ENCODE measurements at places on chromosomes 6 and 20.

DNA sequence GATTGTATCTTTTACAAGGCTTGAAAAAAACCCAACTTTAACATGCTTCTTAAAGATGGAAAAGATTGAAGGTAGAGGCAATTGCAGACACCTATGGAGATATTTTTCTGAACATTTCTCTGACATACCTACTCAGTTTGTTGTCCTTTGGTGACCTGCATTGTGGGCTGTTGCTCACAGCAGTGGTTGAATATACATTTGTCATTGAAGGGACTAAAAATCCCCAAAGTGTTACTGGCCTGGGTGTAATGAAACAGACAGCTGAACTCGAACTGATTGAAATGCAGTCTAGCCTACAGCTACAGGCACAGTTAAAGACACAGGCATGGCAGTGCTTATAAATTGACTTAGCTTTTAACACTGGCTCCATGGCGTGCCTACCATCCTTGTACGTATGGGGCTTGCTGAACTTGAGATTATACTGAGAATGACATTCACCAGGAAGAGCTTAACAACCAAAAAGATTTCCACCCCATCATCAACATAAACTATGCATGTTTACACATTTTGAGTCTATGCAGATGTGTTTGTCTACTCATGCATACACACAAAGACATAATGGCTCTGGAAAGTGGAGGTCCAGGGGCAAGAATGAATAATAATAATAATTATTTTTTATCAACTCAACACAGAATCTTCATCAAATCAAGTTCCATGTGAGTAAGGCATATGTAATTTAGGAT lies 83.2 kb upstream of the NOX3 start:
- DNase-seq = no peak

DNA sequence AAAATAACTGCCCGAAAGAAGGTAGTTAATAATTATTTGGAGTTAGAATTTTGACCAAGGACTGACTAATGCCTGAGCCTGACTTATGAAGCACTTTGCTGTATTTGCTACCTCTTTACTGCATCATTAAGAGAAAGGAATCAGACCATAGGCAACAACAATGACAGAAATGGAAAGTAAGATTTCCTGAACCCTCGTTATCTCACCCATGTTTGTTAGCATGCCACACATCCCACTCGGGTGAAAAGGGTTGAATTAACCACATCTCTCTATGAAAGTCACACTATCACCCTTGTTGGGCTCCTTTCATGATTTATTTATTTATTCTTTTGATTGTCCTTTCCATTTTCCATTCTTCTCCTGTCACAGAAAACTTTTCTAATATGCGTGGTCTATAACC lies 59.6 kb downstream of the OLIG3 start:
- no peak for DNase-seq

GRCh38 chr20:13180986-13181889 lies 39.8 kb upstream of the ISM1 start:
- no peak for DNase-seq

DNA sequence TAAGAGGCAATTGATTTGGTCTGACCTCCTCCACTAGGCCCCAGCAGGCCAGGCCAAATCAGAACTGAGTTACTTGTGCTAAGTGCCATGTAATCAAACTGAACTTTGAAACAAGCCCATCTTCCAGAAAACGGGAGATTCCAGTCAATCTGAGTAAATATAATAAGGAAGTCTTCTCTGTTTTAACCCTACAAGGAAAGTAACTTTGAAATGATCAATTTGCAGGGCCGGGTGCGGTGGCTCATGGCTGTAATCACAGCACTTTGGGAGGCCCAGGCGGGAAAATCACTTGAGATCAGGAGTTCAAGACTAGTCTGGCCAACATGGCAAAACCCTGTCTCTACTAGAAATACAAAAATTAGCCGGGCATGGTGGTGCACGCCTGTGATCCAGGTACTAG lies 2.0 kb upstream of the SHLD1 start:
- DNase-seq = no peak

DNA sequence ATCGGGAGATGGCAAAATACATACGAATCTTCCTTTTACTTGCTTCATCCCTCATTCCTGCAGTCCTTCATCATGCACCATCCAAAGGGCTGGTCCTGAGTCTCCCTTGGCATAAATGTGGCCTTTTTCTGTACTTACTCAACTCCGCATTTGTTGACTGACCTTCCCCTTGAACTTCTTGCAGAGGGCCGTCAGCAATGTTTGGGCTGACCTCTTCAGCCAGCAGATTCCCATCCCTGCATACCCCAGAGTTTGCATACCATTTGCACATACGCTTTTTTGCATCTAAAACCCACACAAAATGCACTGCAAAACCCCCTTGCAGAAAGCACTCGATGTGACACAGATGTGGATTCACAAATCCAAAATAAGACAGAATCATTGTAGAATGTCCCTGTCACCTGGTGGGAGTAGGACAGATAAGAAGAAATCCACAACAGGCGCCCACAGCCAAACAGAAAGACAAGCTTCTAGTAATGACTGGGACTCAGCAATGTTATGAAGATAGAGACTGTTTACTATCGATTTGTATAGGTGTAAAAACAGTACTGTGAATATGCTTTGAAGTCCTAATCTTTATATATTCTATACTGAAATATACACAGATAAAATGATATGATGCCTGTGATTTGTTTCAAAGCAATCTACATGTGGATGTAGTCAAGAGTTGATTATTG lies 45.8 kb downstream of the TBC1D7 start:
- DNase-seq = no peak

GRCh38 chr6:105345506-105345905 lies 57.4 kb downstream of the PREP start:
- no peak for DNase-seq

- no peak for DNase-seq
Measured at GRCh38 chr6:26534681-26535465, 3.3 kb upstream of the HMGN4 start.

DNA sequence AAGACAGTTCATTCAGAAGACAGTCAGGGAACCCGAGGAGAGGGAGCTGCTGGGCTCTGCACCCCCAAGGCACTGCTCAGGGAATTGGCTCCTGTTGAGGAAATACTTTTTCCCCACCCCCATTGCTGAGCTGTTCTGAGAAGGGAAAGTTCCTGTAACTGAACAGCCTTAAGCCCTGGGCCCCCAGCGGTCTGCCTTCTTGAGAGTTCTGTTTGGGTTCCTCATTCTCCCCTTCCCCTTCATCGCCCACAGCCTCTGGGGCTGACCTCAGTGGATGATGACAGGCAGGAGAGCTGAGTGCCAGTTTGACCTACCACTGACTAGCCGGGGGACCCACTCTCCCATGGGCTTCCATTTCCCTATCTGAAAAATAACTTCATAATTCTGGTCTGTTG lies 10.7 kb downstream of the HCK start:
- no peak for DNase-seq

- no peak for DNase-seq
Measured at GRCh38 chr20:17083738-17084137, 143.1 kb upstream of the PCSK2 start.

GRCh38 chr20:58790454-58790853 lies 60.2 kb downstream of the GNAS-AS1 start:
- no peak for DNase-seq

GRCh38 chr6:37981626-37982025 lies 162.1 kb downstream of the ZFAND3 start:
- DNase-seq = no peak

DNA sequence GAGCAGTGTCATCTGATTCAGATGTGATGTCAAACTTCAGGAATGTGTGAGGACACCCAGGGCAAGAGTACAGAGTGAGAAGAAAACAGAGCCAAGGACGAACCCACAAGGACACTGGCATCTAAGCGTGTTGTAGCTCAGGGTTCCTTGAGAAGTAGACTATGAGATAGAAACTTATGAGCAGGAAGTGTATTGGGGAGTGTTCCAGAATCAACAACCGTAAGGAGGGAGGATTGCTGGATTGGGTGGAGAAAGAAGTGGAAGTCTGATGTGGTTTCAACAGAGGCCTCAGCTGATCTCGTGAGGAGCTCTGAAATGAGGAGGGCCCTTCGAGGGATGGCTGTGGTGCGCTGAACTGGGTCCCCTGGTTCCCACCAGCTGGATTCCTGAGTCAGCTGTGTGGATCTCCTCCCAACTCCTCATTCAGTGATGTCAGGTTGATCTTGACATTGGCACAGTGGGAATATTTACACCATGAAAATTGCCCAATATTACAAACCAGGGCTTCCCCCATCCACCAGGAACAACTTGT lies 25.7 kb upstream of the IGF2R start:
- no peak for DNase-seq

GRCh38 chr20:6866741-6867140 lies 99.3 kb downstream of the BMP2 start:
- DNase-seq = peak; percentile 32

DNA sequence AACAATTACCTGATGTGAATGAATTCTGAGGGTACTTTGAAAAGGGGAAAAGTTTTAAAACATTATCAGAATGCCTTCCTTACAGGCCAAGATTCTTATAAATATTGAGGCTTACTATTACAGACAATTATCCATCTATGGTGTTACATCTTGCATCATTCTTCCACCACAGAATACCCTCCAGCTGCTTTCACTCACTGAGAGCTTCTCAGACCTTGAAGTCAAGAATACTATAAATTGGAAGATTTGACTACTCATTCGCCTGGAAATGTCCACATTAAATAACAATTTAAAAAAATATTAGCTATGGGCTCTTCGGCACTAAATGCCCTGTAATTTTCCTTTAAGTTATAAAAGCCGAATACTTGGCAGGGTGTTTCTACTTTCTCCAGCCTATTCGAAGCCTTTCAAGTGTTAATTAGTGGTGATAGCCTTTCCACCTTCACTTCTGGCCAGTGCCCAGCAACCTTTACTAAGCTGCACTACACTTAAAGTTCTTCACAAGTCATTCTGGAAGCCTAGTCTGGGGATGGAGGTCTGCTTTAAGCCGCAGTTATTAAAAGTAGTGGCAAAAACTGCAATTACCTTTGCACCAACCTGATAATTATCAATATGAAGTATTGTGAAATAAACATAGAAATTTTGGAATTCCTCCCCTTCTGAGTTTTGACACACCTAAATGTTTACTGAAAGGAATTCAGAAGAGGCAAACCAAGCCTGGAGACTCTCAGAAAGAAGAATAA lies 100.9 kb downstream of the BMP5 start:
- no peak for DNase-seq

DNA sequence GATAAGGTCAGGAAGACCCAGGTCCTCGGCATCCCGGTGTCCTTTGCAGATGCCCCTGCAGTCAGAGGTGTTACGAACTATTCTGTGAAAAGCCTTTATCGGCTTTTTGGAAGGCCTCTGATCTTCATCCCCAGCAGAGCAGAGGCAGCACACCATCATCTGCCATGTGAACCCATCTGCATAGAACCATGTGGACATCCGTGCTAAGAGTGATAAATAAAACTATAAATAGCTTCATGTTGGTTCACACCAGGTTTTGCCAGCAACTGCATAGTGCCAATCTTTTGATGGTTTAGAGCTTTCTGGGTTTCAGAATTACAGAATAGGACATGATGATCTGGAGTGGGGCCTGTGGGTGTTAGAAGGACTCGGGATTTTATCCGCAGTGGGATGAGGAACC lies 33.6 kb downstream of the SIRPA start:
- DNase-seq = no peak

DNA sequence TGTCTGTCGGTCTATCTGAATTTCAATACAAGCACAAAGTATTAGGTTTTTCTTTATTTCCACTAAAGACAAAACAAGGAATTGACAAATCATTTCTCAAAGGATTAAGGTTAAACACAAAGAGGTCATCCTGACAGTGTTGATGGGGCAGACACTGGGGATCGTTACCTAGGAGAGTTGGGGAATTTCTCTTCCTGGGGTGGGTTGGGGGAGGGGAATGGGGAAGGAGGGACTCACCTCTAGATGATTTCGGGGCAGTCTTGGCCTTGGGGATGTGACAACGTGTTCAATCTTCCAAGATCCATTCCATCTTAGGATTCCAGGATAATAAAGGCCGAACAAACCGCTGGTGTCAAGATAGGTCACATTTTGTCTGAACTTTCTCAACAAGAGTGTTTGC lies 35.4 kb upstream of the FOXA2 start:
- no peak for DNase-seq

GRCh38 chr6:63816982-63817436 lies 181.4 kb downstream of the PHF3 start:
- no peak for DNase-seq

DNA sequence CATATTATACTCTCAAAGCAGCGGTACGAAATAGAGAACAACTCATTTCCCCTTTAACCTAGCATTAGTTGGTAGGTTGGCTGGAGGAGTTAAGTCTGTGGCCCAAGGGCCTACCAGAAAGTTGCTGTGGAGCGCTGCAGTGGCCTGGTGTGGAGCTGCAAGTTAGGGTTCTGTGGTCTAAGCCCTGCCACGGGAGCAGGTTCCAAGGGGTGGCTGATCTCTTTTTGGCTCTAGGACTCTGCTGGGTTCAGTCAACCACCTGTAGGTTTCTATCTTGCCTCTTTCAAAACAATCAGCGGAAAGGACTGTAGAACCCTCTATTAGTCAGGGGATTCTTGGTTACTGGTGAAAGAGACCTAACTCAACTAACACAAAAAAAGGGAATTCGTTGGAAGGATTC lies 54.5 kb upstream of the TULP4 start:
- DNase-seq = no peak

- no peak for DNase-seq
Measured at GRCh38 chr6:170445487-170445886, 107.6 kb downstream of the PSMB1 start.

DNA sequence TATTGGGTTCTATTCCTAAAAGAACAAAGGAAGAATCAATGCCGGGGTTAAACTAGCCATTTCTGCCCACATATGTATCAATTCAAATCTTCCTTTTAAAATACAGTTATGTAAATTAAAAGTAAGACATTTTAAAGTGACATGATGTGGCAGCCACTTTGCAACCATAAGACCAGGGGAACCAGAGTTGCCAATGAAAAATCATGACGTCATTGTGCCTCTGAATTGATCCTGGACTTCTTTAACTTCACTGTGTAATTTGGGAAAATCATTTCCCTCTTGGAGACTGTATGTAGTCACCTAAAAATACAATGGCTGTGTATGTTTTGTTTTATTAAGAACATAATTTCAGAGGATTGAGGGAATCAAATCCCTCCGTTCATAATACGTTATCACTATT lies 42.2 kb downstream of the SLC13A3 start:
- no peak for DNase-seq

Data from HFF-Myc (cell line).